ENCODE measurements at places on chromosomes 11 and 22.

DNA sequence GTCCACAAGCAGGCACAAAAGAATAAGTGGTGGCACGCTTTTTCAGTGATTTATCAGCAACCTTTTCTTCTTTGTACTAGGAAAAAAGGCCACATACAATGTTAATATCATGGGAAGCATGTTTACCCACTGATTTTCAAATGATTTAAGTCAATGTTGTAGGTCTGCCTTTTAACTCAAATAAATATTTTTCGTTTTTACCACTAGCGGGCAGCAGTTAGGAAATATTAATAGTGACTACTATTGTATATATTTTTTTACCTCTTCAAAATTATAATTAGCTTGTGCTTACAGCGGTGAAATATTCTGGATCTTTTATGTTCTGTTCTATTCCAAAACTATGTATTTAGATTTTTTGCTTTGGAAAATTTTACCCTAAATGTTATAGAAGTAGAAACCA lies 6.4 kb upstream of the SLC17A6 start:
- DNase-seq: no peak

DNA sequence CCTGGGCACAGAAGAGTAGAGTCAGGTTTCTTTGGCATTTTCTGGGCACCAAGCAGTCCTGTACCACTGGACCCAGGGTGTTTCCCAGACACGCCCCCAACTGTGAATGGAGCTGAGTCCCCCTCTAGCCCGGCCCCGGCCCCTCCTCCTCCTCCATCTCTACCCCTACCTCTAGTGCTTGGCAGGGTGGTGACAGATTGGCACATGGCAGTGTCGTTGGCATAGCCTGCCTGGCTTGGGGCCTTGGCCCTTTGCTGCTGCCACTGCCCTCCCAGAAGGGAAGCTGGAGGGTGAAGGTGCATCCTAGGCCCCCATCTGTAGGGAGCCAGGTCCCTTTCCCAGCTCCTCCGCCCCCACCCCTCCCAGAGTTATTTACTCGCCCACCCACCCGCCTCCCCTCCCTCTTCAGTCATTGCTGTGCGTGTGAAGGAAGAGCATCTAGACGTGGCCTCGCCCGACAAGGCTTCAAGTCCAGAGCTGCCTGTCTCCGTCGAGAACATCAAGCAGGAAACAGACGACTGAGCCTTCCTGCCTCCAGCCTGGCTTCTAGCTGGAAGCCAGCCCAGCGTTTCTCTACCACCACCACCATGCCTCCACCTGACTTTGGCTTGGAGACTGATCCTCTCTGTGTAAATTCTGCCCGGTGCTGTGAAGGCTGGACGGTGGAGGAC lies 10.9 kb downstream of the CHADL start:
- DNase-seq: no peak

DNA sequence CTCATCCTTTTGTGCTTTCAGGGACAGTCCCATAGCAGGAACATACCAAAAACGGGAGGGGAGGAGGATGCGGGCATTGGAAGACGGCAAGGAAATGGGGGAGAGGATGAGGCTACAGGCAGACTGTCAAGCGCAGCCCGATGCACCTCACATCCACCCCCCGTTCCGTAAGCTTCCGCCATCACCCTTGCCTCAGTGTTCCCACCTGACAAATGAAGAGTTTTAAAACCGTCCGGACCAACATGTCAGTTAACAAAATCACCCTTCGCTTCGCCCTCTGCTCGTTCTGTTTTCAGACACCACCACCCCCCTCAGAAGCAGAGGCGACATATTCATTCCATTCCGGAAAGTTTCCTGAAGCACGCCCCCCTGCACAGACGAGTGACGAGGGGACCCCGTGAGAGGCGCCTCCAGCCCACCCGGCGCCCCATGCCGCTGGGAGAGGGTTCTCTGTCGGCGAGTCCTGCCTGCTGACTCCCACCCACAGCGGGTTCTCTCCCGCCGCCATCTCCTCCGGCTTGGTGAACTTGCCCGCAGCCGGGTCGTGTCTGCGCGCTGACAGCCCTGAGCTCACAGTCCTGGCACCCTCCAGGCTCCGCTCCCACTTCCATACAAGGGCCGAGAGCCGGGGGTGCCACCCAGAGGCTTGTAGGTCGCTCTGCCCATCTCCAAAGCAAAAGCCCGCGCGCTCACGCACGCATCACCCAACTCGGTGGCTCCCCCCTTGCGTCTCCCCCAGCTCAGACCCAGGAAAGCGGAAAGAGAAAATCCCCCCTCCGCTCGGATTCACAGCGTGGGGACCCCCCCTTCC lies 1.5 kb downstream of the IGSF9B start:
- no peak for DNase-seq

GRCh38 chr11:122633219-122633829 lies 22.2 kb upstream of the UBASH3B start:
- DNase-seq: no peak

DNA sequence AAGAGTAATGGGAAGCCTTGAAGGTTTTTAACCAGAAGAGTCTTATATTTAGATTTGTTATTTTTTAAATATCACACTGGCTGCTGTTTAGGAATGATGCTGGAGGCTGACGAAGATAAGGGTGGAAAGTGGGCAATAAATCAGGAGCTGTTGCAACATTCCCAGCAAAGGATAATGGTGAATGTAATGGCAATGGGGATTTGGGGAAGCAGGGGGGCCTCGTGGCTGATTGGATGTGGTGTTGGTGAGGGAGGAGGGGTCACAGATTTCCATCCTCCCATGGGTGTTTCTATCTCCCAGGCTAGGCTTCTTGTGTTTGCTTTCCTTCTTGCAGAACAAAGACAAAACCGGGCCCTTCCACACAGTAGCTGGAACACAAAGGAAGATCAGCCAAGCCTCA lies 80.8 kb downstream of the PIWIL4 start:
- no peak for DNase-seq

DNA sequence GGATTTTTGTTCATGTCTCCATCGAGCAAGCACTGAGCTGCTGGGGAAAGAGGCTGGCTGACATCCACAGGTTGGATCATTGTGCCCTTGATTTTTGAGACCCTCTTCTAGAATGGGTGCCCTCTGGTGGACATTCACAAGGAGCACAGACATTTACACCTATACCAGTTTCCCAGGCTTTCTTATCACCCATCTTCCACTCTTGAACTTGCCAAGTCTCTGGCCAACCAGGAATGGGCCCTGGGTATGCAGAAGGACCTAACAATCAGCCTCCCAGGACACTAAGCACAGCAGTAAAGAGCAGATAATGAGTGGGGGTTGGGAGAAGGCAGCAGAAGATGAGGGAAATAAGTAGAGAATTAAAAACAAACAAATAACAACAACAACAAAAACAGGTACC lies 5.7 kb upstream of the INTS4 start:
- DNase-seq: no peak

GRCh38 chr11:130411223-130411622 lies 17.2 kb downstream of the ADAMTS8 start:
- DNase-seq: no peak

- no peak for DNase-seq
Observed at GRCh38 chr22:43818981-43819380, 6.9 kb upstream of the EFCAB6 start.

GRCh38 chr22:46027211-46028105 lies 50.5 kb upstream of the WNT7B start:
- DNase-seq: no peak

DNA sequence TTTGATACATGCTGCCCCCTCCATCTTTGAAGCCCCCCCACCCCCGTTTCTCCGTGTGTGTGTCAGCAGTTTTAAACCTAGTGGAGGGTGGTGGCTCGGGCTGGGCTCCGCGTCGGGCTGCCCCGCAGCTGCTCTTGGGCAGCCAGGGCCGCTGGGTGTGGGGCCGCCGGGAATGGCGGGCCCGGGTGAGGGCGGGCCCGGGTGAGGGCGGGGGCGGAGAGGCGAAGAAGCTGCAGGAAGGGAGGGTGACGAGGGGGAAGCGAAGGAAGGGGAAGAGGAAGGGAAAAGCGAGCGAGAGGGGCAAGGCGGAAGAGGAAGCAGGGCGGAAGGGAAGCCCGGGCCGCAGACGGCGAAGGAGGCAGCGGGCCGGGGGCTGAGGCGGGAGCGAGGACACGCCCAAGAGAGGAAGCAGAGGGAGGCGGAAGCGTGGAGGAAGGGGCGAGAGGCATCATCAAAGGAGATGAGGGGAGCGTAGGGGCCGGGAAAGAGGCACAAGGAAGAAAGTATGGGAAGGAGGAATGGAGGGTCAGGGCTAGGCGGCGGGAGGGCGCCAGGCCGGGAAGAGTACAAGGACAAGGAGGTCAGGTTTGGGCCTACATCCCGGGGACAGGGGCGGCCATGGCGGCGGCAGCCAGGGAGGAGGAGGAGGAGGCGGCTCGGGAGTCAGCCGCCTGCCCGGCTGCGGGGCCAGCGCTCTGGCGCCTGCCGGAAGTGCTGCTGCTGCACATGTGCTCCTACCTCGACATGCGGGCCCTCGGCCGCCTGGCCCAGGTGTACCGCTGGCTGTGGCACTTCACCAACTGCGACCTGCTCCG lies 82.4 kb downstream of the BCR start:
- DNase-seq: no peak

GRCh38 chr22:23064381-23065068 lies 5.8 kb upstream of the GNAZ start:
- no peak for DNase-seq

- no peak for DNase-seq
Observed at GRCh38 chr22:17074648-17075002, 10.2 kb upstream of the IL17RA start.

GRCh38 chr11:109849946-109850345 lies 243.2 kb upstream of the ZC3H12C start:
- no peak for DNase-seq

- DNase-seq: no peak
Observed at GRCh38 chr11:126793596-126793995, 207.0 kb downstream of the KIRREL3 start.

- DNase-seq: no peak
Observed at GRCh38 chr11:74970852-74971395, 17.8 kb upstream of the NEU3 start.

DNA sequence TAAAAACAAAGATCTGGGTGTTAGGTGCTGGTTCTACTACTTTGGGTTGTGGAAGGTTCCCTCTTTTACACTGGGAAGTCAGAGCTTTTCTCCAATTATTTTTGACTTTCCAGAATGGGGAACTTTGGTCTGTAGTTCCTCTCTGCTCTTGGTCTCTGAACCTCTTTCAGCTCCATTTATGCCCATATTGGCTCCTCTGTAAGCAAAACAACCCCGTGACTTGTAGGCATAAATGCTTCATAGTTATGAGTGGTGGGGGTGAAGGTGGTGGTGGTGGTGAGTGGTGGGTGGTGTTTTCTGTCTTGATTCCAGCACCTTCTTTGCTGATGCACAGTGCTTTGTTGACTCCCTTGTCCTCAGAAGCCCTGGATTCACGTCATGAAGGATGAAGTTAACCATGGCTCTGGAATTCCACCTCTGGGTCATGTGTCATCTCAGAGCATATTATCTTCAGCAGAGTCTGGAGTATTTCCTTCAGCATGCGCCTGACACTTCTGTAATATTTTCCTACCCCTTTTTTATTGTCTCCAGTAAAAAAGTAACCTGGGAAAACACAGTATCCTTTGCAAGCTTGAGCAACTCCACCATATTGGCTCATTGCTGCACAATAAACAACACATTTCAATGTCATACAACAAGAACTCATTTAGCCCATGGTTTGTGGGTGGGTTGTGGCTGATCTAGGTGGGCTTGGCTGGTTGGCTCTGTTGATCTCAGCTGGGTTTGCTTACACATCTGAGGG lies 24.1 kb upstream of the GRK3 start:
- DNase-seq: no peak

DNA sequence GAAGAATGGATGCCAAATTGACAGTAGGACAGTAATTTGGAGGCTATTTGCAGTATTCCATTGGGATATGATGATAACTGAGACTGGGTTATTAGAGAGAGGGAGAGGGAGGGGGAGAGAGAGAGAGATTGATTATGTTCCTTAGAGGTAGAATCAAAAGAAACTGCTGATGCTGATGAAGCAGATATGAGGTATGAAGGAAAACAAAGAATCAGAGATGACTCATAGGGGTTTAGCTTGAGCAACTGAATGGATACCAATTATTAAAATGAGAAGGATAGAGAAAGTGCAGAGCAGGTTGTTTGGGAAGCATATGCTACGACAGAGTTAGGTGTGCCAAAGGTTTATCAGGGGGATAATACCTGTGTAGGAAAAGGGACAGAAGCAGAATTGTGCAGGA lies 12.8 kb upstream of the NUCB2 start:
- DNase-seq: no peak

- no peak for DNase-seq
Observed at GRCh38 chr11:81112718-81113117, 1620.9 kb downstream of the FAM181B start.

DNA sequence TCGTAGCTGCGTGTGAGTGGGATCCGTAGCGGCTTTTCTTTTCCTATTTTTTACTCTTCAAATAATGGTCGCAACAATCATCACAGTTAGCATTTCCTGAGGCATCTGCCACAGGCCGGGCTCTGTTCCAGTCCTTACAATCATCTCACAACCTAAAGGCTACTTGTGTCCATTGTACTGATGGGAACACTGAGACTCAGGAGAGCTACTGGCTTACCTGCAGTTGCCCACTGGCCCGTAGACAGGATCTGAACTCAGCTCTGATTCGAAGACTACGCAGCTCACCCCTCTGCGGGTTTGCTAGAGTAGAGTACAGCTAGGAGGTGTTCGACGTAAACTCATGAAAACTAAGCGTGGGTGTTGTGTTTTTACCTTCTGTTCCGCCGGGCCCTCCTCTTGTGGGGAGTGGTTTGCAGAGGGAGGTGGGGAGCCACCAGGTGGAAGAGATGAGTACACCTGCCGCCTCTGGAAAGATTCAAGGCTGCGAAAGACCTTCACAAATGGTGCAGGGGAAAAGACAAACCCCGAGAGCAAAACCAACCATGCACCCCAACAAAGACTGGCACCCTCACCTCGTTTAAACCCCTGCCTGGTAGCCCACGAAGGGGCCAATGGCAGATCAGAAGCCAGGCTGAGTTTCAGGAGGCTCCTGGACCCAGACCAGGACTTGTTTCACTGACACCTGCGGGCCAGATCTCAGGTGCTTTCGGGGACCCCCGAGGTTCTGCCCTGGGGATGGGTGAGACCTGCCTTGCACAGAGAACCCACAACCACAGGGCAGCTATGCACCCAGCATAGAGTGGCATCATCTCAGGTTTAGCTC lies 18.3 kb upstream of the RFPL3 start:
- no peak for DNase-seq

- DNase-seq: no peak
Observed at GRCh38 chr11:77118971-77119370, 9.1 kb upstream of the MYO7A start.

- no peak for DNase-seq
Observed at GRCh38 chr11:125975634-125976033, 29.8 kb downstream of the VSIG10L2 start.

GRCh38 chr22:31509061-31509762 lies 12.9 kb downstream of the SFI1 start:
- DNase-seq: no peak

DNA sequence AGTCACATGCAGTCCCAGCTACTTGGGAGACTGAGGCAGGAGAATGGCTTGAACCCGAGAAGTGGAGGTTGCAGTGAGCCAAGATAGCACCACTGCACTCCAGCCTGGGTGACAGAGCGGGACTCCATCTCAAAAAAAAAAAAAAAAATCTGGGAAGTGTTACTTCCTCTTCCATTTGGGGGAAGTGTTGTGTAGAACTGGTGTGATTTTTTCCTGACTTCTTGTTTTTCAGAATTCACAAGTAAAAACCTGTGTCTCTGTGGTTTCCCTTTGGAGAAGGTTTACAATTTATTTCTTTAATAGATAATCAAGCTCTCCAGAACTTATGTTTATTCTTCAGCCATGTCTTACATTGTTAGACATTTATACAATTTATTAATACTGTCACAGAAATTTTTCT lies 396.1 kb downstream of the BRD1 start:
- no peak for DNase-seq

Data from cortex of kidney (tissue), 1 donor.